ENCODE measurements at places on chromosomes 4 and X.

DNA sequence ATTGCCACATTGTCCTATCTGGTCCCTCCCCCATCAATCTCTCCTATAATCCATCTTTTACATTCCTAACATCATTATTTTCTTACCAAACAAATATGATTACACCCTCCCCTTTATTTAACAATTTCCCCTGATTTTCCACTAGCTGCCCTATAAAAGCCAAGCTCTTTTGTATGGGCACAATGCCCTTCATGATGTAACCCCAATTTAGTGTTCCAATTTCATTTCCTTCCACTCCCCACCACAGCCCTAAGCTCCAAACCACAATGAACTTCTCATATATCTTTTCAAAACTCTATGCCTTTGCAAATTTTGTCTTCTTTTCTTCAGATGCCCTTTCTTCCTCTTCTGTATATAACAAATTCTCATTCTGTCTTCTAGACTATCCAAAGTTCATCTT lies 39.5 kb upstream of the PTPN13 start:
- DNase-seq, result no peak

- no peak for DNase-seq
These were observed 111.9 kb downstream of the DCTD start for GRCh38 chr4:182805321-182805720.

GRCh38 chr4:120869613-120870278 lies 52.8 kb downstream of the PRDM5 start:
- DNase-seq, result no peak

GRCh38 chr4:80913381-80913780 lies 117.1 kb upstream of the BMP3 start:
- no peak for DNase-seq

- no peak for DNase-seq
These were observed 15.2 kb upstream of the FAM120C start for GRCh38 chrX:54198262-54198661.

All from activated naive CD4-positive, alpha-beta T cell treated with anti-CD3 and anti-CD28 coated beads, Interleukin-2, amount 50 U/mL, for 72 hours (primary cell).